ENCODE measurements at places on chromosomes 6 and 20.

- DNase-seq = no peak
Measured at GRCh38 chr6:110359556-110359955, 1.4 kb upstream of the METTL24 start.

DNA sequence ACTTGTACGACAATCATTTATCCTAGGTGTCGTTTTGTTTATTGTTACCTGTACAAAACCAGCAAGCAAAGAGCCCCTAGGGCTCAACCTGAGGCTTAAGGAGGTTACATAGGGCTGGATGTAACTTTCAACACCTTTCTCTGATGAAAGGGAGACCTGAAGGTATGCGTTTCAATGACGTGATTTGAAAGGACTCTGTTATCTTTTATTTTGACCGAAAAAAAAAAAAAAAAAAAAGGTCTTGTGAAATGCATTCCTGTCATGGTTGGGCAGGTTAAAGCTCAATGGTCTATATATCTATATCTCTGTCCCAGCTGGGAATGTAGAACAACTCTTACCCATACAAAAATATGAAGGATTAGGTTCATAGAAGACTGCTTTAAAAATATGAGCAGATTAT is 78.7 kb upstream of the SASH1 start:
- DNase-seq = no peak

GRCh38 chr20:51431321-51431720 is 111.2 kb downstream of the NFATC2 start:
- DNase-seq = no peak

DNA sequence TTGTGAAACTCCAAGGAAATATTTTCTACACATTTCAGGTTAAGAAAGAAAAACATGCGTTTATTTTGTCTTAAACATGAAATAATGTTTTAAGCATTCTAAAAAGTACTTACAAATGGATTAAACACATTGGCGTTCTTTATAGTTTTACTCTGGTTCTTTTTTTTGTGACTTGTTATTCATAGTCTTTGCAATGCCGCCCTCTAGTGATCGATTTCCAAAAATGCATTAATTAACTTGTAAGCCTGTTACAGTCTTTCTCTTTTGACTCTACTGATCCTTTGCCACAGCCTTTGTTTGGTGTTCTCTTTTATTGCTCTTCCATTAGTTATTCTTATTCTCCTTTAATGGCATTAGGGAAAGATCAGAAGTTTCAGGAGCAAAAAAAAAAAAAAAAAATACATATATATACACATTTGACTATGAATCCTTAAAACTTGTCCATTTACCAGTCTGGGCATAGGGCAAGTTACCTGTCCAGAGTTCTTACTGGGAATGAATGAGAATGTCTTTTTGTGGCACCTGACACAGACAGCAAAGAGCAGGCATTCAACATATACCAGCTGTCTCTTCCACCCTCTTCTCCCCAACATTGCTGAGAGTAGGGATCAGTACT is 59.9 kb downstream of the MACROD2 start:
- DNase-seq = peak; percentile 40

DNA sequence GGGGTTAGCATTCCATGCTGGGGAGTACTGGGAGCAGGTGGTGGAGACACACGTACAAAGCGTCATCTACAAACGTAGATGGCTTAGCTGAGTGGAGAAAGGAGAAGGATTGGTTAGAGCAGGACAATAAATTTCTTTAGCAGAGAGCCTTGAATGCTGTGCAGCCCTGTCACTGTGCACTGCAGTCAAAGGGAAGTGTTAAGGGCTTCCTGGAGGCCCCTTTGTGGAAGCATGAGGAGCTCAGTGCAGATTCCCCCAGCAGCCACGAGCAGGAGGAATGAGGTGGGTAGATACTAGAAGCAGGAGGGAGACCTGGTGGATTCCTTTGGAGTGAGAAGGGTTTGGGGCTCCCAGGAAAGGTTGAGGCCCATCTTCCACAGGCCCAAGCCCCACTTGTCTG is 6.1 kb upstream of the TREML4 start:
- DNase-seq = no peak

DNA sequence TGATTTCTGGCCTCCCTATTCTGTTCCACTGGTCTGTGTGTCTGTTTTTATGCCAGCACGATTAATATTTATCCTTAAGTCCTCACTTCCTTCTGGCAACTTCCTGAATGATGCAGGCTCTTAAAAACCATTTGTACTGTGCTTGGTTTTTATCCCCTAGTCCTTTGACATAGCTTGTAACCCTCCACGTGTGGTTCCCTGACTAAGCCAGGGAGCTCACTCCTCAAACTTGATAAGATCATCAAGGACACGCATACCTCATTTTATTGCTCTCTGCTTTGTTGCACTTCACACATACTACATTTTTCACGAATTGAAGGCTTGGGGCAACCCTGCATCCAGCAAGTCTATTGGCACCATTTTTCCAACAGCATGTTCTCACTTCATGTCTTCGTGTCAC is 166.4 kb upstream of the UST start:
- no peak for DNase-seq

- DNase-seq = no peak
Measured at GRCh38 chr6:18276610-18277236, 12.4 kb upstream of the DEK start.

DNA sequence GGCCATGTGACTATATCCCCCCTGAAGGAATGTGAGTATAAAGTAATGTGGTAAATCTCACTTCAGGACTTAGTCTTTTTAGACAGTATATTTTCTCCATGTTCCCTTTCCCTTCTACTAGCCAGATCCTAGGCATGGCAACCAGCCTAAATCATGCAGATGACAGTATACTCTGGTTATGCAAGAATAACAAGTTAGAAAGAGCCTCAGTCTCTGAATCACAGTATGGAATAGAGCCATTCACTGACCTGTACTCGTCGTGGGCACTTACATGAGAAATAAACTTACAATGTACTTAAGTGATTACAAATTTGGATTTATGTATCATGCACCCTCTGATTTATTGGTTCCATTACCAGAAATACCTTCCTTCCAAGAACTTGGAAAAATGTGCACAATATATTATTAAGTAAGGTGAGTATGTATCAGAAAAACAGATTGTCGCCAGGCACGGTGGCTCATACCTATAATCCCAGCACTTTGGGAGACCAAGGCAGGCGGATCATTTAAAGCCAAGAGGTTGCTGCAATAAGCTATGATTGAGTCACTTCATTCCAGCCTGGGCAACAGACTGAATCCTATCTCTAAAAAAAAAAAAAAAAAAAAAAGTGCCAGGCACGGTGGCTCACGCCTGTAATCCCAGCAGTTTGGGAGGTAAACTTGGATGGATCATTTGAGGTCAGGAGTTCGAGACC is 25.1 kb upstream of the FAM8A1 start:
- no peak for DNase-seq

DNA sequence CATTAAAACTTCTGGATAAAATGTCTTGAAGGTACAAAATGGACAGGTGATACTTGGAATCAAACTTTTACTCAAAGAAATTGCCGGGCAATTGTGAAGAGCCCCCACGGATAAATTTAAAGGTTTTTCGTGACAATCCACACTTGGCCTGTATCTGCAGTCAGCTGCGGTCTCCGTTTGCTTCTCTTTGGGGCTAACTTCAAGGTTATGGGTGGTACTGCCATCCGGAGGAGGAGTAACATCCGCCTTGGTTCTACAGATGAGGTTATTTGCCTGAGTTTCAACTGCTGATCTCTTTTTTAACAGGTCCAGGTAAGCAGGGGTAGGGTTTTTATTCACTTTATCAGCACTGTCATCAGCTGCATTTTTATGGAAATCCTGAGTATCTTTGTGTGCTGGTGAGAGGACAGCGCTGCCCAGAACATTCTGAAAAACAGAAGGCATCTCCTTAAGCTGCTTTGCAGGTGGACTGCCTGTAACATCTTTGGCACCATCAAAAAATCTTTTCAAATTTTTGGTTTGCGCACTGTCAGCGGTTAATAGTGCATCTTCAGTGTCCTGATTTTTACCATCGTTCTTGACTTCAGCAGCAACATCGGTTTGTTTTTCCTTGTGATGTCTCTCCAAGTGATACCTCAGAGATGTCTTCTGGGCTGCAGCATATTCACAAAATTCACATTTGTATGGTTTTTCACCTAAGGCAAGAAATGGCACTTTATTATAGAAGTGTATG is 16.9 kb downstream of the ZNF217 start:
- DNase-seq = no peak

DNA sequence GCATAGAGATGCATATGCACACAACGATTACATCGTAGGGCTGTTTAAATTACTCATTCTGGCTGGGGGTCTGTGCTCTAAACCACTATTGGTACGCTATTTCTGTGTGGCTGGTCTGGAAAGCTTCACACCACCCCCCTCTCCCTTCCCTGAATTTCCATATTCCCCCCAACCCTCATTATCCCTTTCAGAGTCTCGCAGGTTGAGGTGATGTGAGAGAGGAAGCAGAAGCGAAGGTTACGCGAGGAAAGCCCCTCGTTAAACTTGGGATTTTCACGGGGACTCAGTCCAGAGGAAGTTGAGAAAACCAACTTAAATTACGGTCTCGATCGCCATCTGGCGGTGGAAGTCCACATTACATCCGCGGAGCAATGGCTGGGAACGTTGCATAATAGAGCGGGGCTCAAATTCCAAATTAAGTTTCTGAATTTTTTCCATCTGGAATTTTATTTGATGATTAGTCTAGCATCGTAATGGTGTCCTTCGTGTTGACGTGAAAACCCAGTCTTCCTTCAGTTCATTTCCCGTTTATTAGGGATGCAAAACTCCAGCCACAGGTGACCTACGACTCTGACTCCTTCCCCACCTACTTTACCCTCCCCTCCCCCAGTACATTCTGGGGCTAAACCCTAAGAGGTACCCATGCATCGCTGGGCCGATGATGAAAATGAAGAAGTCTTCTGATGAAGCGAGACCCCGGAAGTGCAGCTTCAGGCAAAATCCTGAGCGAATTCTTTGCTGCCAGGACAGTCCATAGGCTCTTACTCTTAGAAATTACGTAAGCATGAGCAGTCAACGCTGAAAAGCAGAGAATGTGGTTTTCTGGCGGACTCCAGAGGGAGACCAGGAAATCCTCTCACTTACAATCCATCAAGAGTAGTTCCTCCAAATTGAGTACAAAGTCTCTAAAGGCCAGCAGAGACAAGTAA is 19.7 kb downstream of the HLA-DOB start:
- DNase-seq = peak; percentile 35

DNA sequence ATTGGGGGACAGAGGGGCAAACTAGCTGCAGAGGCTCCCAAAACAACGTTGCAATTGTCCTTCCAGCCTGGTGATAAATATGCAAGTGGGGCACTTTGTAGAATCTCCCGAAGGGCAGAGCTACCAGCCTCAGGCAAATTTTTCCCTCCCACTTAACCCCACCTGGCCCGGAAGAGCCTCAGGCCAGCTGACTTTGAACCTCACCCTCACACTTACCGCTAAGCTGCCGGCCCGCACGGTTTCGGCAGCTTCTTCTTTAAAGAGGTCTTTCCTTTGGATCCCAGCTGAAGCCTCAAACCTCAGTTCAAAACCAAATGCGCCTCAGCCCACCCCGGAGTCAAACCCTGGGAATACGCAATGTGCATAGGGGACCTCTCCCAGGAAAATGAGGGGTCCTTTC is 2.5 kb downstream of the OVOL2 start:
- DNase-seq = no peak

- DNase-seq = no peak
Measured at GRCh38 chr6:114375541-114376192, 32.8 kb upstream of the HS3ST5 start.

GRCh38 chr6:93792746-93793145 is 373.4 kb upstream of the EPHA7 start:
- no peak for DNase-seq

DNA sequence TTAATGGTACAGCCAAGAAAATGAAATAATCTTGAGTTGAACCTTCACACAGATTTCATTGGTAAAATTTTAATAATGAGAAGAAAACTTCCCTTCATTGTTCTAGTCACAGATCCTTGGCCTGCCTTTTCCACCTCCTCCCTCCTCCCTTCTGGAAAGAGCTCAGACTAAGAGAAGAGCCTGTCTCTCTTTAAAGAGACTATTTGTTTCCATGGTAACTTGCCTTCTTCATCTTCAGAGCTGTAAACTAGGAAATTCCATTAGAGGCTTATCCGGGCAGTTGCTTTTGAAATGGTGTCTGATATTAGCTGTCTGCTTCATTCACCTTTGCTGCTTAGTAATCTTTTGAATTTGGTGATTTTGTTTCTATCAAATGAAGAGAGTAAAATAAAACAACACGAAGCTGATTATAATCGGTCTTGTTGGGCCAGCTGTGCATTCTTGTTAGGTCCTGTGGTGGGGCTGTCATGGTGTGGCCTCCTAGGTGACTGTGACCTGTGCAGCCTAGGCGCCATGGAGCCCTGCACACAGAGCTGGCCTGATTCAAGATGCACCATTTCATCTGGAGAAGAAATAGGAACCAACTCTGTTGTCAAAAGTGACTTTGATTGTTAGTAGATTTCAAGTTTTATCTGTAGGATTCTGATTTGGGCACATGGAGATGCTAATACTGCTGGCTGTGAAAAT is 96.7 kb downstream of the MAP3K7 start:
- no peak for DNase-seq

- no peak for DNase-seq
Measured at GRCh38 chr20:56631318-56631989, 2.3 kb downstream of the TFAP2C start.

- no peak for DNase-seq
Measured at GRCh38 chr20:32984631-32985354, 19.4 kb downstream of the SUN5 start.

DNA sequence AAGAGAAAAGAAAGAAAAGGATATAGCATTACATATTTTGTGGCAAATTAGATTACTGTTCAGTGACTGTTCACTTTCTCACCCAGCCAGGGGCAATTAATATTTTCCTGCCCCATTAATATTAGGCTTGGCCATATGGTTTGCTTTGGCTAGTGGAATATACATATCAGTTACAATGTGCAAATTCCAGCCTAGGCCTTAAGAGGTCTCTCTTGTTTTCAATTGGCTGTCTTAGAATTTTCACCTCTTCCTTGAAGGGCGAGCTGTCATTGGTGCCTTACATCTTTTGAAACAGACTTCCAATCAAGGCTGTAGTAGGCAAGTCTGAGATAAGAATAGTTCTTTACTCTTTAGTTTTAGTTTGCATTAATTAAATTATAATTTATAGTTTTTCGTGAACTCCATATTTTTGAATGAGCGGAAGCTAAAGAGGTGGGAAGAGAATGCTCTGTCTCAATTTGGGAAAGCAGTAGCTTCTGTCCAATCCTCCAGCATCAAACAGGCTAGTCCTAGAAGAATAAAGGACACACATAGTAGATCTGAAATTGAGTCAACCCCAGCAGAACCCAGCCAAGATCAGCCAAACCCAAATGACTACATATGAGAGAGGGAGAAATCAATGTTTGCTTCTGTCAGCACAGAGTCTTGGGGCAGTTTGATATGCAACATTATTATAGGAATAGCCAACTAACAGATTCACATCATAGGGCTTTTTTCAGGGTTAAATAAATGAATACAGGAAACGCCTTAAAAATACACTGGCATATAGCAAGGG is 6.3 kb upstream of the CSNK2A1 start:
- no peak for DNase-seq
